ENCODE measurements at places on chromosomes 3 and 15.

GRCh38 chr15:72825829-72826228 is 42.3 kb upstream of the ADPGK start:
- no peak for DNase-seq

DNA sequence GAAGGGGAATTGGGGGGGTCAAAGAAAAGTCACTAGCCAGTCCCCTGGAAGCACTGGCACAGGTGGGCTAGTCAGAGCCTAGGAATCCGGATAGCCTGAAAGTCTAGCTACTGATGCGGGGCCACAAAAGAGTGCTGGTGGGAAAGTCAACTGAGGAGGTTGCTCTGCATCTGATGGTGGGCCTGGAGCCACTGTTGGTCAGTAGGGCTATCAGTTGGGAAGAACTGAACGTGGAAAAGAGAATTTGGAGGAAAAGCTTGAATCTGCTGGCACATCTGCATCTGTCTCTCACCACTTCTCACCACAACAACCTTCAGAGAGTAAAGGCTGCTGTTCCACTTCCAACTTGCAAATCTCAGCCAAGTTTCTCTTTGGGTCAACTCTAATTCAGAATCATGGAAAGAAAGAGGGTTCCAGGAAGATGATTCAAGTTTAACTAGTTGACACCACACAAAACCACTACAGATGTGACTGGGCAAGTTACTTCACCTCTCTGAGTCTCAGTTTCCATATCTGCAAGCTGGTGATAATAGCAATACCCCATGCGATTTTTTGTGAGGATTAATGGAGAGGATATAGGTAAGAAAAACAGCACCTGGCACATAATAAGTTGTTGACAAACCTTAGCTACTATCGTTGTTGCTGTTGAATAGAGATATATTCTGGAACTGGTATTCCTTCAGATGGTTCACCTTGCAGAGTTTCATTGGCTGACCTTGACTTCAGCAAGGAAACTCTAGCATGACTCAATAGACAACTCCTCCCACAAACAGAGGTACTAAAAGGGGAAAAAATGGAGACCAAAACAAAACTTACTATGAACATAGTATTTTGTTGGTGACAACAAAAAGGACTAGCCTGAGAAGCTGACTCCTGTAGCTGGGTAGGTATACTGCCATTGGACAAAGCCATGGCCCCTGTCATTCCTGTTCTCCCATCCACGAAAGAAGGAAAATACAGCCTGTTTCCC is 280.2 kb upstream of the STT3B start:
- no peak for DNase-seq

DNA sequence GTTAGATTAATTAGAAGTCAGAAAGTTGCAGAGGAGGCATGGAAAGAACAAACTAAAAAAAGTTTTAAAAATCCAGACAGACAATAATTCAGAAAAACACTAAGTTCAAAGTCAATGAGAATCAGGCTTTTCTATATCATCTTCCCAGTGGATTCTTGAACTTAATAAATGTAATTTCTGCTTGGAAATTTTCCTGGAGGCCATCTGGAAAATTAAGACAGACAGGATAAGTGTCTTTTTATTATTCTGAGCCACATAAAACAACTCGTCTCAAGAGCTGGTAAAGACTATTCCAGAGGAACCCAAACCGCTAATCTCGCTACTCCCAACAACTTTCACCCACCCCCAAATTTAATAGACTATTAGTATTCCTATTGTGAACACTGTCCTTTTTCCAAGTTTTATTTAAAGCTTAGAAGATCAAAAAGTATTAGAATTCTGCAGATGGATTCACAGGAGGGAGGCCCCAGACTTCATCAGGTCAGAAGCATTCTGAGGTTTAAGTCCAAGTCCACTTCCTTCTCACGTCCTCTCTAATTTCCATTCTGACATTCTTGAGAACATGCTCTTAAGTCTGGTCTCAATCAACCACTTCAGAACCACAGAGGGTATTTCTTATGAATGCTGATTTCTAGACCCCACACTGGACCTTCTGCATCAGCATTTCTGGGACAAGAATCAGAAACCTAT is 61.3 kb downstream of the ERC2 start:
- DNase-seq: no peak

DNA sequence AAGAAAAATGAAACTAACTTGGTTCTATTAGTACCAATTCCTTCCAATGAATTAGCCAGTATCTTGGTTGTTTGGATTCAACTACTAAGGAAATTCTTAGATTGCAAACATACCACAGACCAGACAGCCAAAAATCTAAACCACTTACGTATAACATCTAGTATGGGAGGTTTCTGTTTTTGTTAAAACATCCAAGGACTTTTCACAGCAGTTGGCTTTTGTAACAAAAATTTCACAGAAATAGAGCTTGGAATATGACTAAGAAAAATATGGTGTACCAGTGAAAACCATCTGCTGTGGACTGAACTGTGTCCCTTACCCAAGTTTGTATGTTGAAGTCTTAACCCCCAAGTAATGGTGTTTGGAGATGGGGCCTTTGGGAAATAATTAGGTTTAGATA is 199.2 kb downstream of the OTOL1 start:
- no peak for DNase-seq

GRCh38 chr3:189961522-189962161 is 159.1 kb downstream of the P3H2 start:
- no peak for DNase-seq

DNA sequence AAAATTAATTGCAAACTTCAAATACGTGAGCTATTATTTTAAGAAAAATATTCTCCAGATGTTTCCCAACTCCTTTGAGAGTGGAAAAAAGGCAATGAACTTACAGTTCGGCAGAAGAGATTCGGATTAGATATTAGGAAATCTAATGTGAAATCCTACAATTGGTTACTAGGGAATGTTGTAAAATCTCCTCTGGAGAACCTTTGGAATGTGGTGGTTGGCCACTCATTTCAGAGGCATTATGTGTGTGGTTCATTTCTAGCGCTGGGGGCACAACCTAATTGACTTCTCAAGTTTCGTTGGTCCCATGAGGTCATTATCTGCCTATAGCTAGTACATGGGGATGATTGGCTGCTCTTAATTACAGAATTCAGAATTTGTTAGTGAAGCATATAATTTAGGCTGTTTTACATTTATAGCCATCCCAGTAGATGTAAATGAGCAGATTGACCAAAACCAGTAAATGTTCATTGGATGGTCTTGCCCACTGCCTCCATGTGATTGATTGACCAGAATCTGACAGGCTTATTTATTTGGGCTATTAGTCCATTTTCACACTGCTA is 34.6 kb upstream of the CMSS1 start:
- DNase-seq: no peak

DNA sequence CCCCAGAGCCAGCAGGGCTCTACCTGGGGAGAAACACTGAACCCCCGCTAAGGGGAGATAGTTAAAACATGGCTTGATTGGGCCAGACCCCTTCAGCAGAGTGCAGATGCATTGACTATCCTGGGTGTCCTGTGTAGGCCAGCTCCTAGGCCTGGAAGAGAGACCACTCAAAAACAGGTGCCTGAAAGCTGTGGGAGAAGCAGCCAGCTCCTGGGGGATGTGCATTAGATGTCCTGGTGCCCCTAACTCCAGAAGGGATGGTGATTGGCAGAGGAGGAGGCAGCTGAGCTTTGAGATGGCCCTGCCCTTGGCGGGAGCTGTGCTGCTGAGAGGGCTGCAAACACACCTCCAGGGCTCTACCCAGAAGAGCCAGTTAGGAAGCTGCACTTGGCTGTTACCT is 89.3 kb upstream of the PLXNA1 start:
- no peak for DNase-seq

DNA sequence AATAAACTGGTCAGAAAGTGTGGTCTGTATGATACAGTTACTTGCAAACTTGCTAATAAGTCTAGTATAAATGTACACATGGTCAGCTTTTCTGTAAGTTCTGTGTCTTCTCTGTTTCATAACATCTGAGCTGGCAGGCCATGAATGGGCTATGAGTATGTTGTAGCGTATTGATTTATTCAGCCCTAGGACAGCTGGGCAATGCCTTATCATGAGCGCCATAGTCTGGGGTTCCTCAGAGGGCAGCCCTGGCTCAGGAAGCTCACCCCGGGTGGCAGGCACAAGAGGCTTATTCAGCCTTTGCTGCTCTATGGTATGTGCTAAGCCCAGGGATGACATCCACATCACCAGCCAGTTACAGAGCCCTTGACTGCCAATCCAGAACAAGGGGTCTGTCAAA is 50.7 kb upstream of the CCR2 start:
- no peak for DNase-seq

- DNase-seq: no peak
Measured at GRCh38 chr15:90749754-90750153, 32.6 kb downstream of the BLM start.

GRCh38 chr3:69244039-69244438 is 121.6 kb upstream of the LMOD3 start:
- DNase-seq: no peak

DNA sequence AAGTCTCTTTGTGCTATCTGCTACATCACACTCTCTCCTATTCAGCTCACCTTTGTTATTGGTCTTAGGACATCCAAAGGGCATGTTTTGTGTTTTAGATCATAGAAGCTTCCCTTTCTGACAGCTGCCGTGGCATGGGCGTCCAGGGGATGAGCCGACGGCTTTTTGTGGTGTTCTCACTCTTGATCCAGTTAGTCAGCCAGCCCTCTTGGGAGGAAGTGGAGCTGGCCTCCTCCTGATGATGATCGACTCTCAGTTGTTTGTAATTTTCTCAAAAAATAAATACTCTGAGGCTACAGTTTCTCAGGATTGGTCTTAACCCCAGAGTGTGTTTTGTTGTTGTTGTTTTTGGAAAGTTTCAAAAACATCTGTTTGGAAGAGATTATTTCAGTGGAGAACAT is 34.4 kb downstream of the BOC start:
- DNase-seq: no peak

- no peak for DNase-seq
Measured at GRCh38 chr3:150411106-150411460, 3.0 kb downstream of the TSC22D2 start.

- DNase-seq: no peak
Measured at GRCh38 chr3:172536505-172536904, 13.3 kb upstream of the TNFSF10 start.

DNA sequence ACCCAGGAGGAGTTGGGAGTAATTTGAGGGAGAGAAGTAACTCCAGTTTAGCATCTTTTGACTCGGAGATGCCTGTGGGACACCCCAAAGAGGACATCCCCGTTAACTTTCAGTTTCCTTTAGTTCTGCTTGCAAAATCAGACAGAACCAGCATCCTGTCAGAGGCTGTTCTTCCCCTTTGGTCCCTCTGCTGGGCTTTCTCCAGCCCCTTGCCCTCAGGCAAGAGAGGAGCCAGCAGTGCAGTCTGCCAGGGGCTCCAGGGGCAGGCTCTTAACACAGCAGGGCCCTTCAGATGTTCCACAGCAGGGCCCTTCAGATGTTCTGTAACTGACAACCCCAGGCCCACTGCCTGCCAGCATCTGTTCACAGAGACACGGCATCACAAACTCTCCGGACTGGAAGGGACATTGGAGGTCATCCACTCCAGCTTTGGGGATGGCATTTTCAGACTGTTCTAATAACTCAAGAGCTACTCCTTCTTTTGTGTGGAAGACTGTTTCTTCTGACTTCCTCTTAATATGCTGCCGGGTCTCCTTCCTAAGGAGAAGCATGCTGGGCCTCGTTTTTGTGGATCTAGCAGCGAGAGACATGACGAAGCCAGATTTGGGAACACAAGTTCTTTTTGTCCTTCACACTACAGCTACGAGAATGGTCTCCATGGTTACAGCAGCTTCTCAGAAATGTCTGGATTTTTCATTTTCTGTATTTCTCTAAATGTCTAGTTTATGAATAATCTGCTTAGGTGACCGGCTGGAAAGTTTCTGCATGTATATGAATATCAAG is 51.9 kb downstream of the KY start:
- DNase-seq: no peak

DNA sequence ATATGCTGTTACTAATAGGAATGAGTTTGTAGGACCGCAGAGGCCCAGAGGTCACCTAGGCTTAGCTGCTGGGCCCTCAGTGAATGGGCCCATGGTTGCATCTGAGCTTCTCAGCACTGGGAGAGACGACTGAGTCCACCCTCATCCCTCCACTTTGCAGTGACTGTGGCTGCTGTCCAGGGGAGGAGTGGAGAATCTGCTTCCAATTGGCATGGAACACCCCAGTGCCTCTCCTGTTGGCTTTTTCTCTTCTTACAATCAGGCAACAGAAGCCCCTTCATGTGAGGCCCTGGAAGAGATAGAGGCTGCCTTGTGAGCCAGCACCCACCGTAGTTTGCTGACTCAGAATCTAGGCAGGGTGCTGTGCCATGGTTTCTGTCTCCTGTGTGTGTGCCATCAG is 55.6 kb downstream of the ARNT2 start:
- no peak for DNase-seq

DNA sequence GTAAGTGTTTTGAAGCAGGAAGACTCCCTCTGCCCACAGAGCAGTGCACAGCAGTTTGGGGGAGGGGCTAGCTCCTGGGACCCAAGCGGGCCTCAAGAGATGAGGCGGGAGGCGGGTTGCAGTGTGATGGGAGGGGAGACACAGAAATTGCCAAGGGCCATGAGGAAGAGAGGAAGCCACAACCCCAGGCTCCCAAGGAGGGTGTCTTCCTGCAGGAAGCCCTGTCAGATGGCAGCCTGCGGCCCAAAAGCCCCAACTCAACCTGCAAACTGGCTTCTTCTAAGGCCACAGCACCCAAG is 7.3 kb upstream of the ISLR2 start:
- DNase-seq: no peak

GRCh38 chr3:114308377-114308776 is 14.5 kb downstream of the TIGIT start:
- no peak for DNase-seq

GRCh38 chr15:43285609-43286037 is 18.9 kb upstream of the TGM5 start:
- DNase-seq: no peak

DNA sequence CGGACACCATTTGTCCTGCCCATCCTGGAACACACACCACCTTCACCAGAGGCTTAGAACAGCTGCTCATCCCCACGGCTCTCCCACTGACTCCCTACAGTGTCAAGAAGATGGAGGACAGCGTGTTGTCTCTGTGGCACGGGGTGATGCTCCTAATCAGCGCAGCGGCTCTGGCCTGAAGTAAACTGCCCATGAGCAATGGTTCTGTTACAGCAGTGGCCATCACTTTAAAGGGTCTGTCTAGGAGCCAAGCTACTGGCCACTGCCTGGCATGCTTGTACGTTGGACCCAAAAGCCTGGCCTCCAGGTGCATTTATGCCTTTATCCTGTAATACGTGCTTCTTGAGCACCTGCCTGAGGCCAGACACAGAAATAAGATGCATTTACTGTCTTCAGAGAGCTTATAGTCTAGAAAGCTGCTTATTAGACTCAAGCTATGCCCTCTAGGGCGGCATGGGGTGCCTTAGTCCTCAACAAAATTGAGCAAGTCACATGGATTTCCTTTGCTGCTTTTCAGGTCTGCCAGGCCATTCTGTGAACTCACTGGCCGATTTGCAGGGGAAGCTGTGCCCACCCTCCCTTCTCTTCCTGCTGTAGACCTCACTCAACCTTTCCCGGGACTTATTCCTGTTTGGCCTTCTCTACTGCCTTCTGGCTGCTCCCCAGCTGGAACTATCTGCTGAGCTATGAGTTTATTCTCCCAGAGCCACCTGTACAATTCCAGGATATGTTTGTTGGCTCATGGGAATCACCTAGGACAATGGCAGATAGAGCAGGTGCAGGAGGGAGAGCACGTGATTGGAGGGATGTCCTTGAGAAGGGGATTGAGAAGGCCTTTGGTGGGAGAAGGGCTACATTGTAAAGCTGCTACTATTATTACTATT is 51.9 kb downstream of the STARD5 start:
- no peak for DNase-seq

All from retinal pigment epithelial cell (primary cell).